ENCODE measurements at places on chromosomes 6 and 20.

- no peak for DNase-seq
Measured at GRCh38 chr6:158803733-158804143, 15.4 kb downstream of the EZR start.

GRCh38 chr20:59004493-59004762 is 2.6 kb downstream of the CTSZ start:
- DNase-seq: peak; percentile 37

GRCh38 chr20:53878262-53879047 is 191.9 kb downstream of the BCAS1 start:
- no peak for DNase-seq

DNA sequence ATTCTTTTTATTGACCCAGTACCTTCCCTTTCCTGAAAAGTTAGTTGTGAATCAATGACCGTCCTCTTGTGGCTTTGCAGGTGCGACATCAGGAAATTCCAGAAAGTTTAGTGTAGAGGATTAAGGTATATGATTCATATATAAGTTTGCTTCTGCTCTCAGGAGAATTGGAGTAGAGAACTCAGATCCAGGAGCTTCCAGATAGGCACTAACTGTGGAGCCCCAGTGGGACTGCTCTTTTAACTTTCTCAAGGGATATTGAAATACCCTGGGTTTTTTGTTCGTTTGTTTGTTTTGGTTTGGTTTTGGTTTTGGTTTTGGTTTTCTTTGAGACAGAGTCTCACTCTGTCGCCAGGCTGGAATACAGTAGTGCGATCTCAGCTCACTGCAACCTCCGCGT is 9.5 kb downstream of the TAAR2 start:
- DNase-seq: no peak

- no peak for DNase-seq
Measured at GRCh38 chr6:138681627-138682026, 91.9 kb upstream of the CCDC28A start.

- no peak for DNase-seq
Measured at GRCh38 chr20:47668313-47669151, 116.7 kb downstream of the SULF2 start.

- DNase-seq: no peak
Measured at GRCh38 chr20:45346291-45346718, 1.9 kb downstream of the SDC4 start.

DNA sequence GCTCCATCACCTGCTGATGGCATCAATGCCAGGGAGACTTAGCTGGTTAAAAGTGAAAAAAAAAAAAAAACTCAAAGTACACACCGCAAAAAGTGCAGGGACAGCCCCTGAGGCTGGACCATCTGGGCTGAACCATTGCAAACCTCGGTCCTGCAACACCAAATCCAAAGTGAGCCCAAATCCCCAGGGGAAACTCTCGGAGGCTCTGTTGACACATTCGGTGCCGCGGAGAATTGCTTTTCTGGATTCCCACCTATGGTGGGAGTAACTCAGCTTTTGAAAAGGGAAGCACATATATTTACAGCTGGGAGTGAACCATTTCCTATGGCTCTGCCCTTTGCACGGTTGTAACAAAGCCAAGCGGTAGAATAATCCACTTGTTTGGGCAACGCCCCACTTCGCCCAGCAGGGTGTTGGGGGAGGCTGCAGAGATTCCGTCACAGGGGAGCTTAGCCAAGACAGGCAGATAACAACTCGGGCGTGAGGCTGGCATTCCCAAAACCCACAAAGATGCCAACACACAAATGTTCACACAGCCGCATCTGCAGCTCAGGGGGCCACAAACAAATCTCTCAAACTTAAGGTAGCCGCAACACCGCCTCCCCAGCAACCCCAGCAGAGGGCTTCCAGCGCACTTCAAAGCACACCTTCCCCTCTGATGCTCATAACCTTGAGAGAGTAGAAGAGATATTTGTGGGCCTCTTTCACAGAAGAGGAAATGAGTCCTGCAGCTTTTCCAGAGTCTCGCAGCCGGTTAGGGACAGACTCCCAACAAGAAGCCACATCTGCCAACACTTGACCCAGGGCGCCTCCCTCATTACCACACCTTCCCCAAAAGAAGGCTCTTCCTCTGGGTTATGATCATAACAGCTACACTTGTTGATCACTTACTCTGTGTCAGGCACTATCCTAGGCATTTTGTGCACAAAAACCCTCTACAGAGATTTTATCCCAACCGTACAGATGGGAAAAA is 11.4 kb downstream of the ZC3H12D start:
- DNase-seq: no peak

All from stimulated activated CD8-positive, alpha-beta memory T cell treated with anti-CD3 and anti-CD28 coated beads, Interleukin-2, amount 100 ng/mL, for 48 hours (primary cell).